ENCODE measurements at places on chromosomes 7 and 10. TPM values are rescaled to one million over a fixed set of nuclear protein-coding genes. Genes with fewer than 3 reads are reported as not detected.

DNA sequence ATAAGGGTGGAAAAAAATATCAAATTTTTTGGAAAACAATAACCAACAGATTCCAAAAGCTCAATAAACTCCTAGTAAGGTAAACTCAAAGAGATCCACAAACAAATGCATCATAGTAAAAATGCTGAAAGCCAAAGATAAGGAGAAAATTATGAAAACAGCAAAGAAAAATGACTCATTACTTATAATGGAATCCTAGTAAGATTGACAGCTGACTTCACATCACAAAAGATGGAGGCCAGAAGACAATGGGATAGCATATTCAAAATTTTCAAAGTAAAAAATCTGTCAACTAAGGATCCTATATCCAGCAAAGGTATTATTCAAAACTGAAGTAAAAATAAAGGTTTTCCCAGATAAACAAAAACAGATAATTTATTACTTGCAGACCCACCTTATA is 183.4 kb upstream of the VIPR2 start:
- H3K4me3 ChIP-seq: no peak overlapping the region
- H3K27ac ChIP-seq: no peak overlapping the region
- H3K36me3 ChIP-seq: no peaks in the 10 kb centered on the region
- no peaks in the 10 kb centered on the region for H3K27me3 ChIP-seq

DNA sequence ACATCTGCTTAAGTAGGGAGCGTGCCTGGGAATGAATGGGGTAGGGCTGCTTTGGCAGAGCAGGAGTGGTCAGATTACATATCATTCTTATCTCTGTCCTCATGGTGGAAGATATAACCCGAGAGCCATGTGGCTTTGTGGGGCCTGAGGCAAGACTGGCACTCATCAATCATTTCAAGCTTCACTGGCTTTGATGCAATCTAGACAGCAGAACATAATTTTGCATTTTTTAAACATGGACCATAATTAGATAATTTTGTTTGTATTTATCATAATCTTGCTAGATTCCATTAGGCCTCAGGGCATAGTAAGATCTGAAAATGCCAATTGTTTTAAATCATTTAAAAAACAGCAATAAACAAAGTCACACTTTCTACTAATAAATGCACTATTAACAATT is 480.3 kb downstream of the NXPH1 start:
- no peak for DNase-seq
- no peaks in the 10 kb centered on the region for H3K36me3 ChIP-seq
- H3K4me3 ChIP-seq: no peak overlapping the region
- H3K27ac ChIP-seq: no peak overlapping the region

- no peak overlapping the region for H3K27ac ChIP-seq
- no peaks in the 10 kb centered on the region for H3K36me3 ChIP-seq
- H3K4me3 ChIP-seq: no peak overlapping the region
- DNase-seq: no peak
Measured at GRCh38 chr10:4698075-4698474, 127.9 kb upstream of the AKR1E2 start.

GRCh38 chr7:116786791-116787443 is 75.5 kb upstream of the CAPZA2 start:
- H3K4me3 ChIP-seq: no peak overlapping the region
- H3K27ac ChIP-seq: no peak overlapping the region
- H3K27me3 ChIP-seq: no peaks in the 10 kb centered on the region
- H3K4me1 ChIP-seq: peaks cover 10% of the 10 kb centered on the region

- DNase-seq: no peak
- no peaks in the 10 kb centered on the region for H3K36me3 ChIP-seq
- no peaks in the 10 kb centered on the region for H3K4me1 ChIP-seq
- no peak overlapping the region for H3K4me3 ChIP-seq
- H3K27ac ChIP-seq: no peak overlapping the region
- H3K27me3 ChIP-seq: peaks cover 17% of the 10 kb centered on the region
Measured at GRCh38 chr10:49129376-49129775, 4.4 kb downstream of the FAM170B start.

GRCh38 chr10:43282881-43283280 is 16.0 kb upstream of the RASGEF1A start:
- H3K4me3 ChIP-seq: no peak overlapping the region
- DNase-seq: no peak
- no peaks in the 10 kb centered on the region for H3K36me3 ChIP-seq
- no peak overlapping the region for H3K27ac ChIP-seq
- no peaks in the 10 kb centered on the region for H3K4me1 ChIP-seq
- H3K27me3 ChIP-seq: peaks cover 49% of the 10 kb centered on the region

DNA sequence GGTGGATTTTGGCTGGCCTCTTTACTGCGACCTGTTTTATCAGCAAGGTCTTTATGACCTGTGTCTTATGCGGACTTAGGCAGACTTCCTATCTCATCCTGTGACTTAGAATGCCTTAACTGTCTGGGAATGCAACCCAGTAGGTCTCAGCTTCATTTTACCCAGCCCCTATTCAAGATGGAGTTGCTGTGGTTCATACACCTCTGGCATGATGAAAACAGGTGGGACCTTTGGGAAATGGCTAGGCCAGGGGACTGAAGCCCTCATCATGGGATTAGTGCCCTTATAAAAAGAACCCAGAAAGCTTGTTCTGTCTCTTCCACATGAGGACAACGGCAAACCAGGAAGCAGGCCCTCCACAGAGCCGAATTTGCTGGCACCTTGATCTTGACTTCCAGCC is 172.1 kb upstream of the MYO3A start:
- H3K27ac ChIP-seq: no peak overlapping the region
- no peak for DNase-seq
- H3K36me3 ChIP-seq: no peaks in the 10 kb centered on the region
- no peak overlapping the region for H3K4me3 ChIP-seq

DNA sequence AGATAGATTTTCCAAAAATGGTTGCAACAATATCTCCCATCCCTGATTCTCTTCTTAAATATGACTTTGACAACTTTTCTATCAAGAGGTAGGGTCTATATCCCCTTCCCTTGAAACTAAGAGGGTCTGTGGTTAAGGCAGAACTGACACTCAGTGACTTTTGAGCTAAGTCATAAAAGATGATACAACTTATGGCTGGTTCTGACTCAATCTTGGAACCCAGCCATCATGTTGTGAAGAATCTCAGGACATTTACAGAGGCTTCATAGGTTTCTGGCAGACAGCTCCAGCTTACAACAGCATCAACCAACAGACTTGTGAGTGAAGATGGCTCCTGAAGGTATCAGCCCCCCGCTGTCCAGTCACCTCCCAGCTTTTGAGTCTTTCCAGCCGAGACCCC is 203.5 kb downstream of the RNLS start:
- peaks cover 4% of the 10 kb centered on the region for H3K36me3 ChIP-seq
- H3K4me1 ChIP-seq: peaks cover 7% of the 10 kb centered on the region
- no peak for DNase-seq
- no peak overlapping the region for H3K4me3 ChIP-seq

DNA sequence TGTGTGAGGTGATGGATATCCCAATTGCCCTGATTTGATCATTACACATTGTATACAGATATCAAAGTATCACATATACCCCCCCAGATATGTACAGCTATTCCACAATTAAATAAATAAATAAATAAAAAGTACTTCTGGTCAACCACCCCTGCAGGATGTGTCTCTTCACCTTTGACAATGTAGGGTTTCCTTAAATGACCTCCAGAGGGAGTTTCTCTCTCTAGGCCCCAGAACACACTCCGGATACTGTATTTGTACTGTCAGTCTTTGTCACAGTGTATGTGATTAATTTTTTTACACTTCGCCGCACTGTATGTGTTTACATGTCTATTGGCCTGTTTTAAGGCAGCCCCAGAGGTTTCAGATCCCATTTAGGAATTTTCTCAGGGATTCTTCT is 123.6 kb downstream of the ADCYAP1R1 start:
- H3K4me3 ChIP-seq: no peak overlapping the region
- peaks cover 17% of the 10 kb centered on the region for H3K27me3 ChIP-seq
- H3K36me3 ChIP-seq: no peaks in the 10 kb centered on the region
- no peak for DNase-seq
- H3K4me1 ChIP-seq: no peaks in the 10 kb centered on the region
- no peak overlapping the region for H3K27ac ChIP-seq

DNA sequence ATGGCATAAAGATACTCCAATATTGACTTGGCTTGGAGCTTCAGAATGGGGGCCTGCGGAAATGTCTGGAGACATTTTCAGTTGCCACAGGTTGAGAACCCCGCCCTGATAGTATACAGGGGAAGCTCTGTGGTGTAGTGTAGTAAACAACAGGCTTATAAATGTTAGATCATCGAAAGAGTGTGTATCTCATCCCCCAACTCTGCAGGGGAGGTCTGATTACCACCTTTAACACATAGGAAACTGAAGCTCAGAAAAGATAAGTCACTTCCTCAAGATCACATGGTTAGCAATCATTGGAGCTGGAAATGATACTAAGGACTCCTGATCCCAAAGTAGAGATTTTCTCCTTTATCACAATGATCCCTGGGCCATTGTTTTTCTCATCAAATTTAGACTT is 144.5 kb upstream of the BMPER start:
- H3K4me1 ChIP-seq: peaks cover 34% of the 10 kb centered on the region
- peaks cover 45% of the 10 kb centered on the region for H3K27me3 ChIP-seq
- no peak overlapping the region for H3K4me3 ChIP-seq
- H3K36me3 ChIP-seq: no peaks in the 10 kb centered on the region
- H3K27ac ChIP-seq: no peak overlapping the region

DNA sequence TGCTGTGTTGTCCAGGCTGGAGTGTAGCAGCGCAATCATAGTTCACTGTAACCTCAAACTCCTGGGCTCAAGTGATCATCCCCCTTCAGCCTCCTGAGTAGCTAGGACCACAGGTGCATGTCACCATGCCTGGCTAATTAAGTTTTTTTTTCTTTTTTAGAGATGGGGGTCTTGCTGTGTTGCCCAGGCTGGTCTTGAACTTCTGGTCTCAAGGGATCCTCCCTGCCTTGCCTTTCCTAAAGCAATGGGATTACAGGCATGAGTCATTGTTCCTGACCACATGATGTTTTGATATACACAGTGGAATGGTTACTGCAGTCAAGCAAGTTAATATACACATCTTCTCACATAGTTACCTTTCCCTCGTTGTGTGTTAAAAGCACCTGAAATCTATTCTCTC is 140.3 kb downstream of the GPR85 start:
- no peak overlapping the region for H3K4me3 ChIP-seq
- H3K4me1 ChIP-seq: no peaks in the 10 kb centered on the region
- no peaks in the 10 kb centered on the region for H3K36me3 ChIP-seq
- no peak for DNase-seq

- H3K27ac ChIP-seq: no peak overlapping the region
- H3K4me3 ChIP-seq: no peak overlapping the region
- H3K4me1 ChIP-seq: no peaks in the 10 kb centered on the region
- DNase-seq: no peak
- peaks cover 3% of the 10 kb centered on the region for H3K27me3 ChIP-seq
- H3K36me3 ChIP-seq: no peaks in the 10 kb centered on the region
Measured at GRCh38 chr7:141231018-141231792, 157.3 kb downstream of the TMEM178B start.

GRCh38 chr10:20237586-20237985 is 421.4 kb downstream of the PLXDC2 start:
- H3K4me1 ChIP-seq: no peaks in the 10 kb centered on the region
- DNase-seq: no peak
- peaks cover 13% of the 10 kb centered on the region for H3K36me3 ChIP-seq
- no peaks in the 10 kb centered on the region for H3K27me3 ChIP-seq
- no peak overlapping the region for H3K27ac ChIP-seq

GRCh38 chr10:112456533-112456932 is 9.5 kb downstream of the VTI1A start:
- no peaks in the 10 kb centered on the region for H3K4me1 ChIP-seq
- no peak overlapping the region for H3K4me3 ChIP-seq
- no peak for DNase-seq
- no peaks in the 10 kb centered on the region for H3K27me3 ChIP-seq

GRCh38 chr7:140961117-140961516 is 36.4 kb upstream of the BRAF start:
- H3K27me3 ChIP-seq: no peaks in the 10 kb centered on the region
- no peak overlapping the region for H3K27ac ChIP-seq

DNA sequence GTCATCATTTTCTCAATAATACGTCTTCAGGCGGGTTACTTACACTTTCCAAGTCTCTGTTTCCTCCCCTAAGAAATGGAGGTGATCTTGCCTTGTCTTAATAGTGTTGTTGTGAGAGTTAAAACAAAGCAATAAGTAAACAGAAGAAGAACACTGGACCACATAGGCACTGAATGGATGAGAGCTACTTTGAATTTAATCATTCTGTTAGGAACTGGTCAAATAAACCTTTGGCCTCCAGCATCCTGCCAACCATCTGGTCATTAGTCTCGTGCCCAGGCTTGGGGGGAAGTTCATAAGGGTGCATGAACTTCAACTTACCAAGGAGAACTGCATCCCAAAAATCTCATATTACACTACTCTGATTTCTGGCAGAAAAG is 109.4 kb upstream of the C7orf33 start:
- H3K36me3 ChIP-seq: no peaks in the 10 kb centered on the region
- H3K27ac ChIP-seq: no peak overlapping the region
- no peak overlapping the region for H3K4me3 ChIP-seq
- peaks cover 32% of the 10 kb centered on the region for H3K27me3 ChIP-seq
- DNase-seq: no peak
- peaks cover 24% of the 10 kb centered on the region for H3K4me1 ChIP-seq

- no peak for DNase-seq
- no peak within 1 kb of the TSS for H3K27ac ChIP-seq
- H3K4me1 ChIP-seq: peaks cover 3% of the 10 kb centered on the region
- H3K36me3 ChIP-seq: no peaks in the 10 kb centered on the region
Measured at GRCh38 chr7:100720279-100720670, at the start of gene EPO. EPO (plus strand) TSS chr7:100720468; CDS start chr7:100720981, 513 bp downstream.

DNA sequence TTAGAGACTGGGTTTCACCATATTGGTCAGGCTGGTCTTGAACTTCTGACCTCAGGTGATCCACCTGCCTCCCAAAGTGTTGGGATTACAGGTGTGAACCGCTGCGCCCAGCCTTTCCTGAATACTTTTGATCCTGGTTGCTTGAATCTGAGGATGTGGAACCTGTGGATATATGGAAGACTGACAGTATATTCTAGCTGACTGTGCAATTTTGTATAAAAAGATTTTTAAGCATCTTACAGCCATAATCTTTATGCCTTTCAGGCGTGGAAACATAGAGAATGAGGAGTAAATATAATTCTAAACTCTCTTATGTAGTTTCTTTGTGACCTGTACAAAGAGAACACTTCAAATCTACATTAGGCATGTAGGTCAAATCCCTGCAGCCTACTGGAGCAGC is 16.2 kb downstream of the TSPAN14 start:
- H3K4me3 ChIP-seq: no peak overlapping the region
- no peak for DNase-seq
- H3K4me1 ChIP-seq: peaks cover 75% of the 10 kb centered on the region
- H3K36me3 ChIP-seq: peaks cover 18% of the 10 kb centered on the region
- H3K27ac ChIP-seq: peak overlapping the region; percentile 93

Gene GPRIN2
- total RNA-seq: 4.4 TPM

Gene DNAJC1
- total RNA-seq: 18.2 TPM

Gene SPDYE16
- total RNA-seq: 0.51 TPM

Gene OR2A5
- total RNA-seq: not detected

Gene ASAH2
- 5.4 TPM for total RNA-seq

Gene ACBD7
- 0.76 TPM for total RNA-seq

Data from type B pancreatic cell (in vitro differentiated cells).